Sigmoid colon (tissue), 7 donors: ENCODE measurements at places on chromosomes 6 and 20. TPM values are rescaled to one million over a fixed set of nuclear protein-coding genes. Genes with fewer than 3 reads are reported as not detected.

DNA sequence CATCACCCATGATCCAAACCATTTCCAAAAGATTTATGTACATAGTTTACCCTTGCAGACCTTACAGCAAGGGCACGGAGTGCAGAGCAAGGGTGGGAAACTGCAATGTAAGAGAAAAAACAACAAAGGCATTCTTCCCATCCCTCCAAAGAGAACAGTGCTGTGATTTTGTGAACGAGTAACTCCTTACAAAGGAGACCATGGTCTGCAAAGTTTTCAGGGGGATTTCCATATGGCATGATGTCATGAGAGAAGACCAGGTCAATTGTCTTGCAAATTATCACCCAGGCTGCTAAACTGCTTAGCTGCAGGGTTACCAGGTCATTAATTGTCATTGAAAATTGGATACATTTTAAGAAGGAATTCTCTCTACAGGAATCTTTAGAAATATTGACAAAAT is 58.3 kb downstream of the LAMP5 start:
- H3K36me3 ChIP-seq: no peaks in the 10 kb centered on the region
- no peaks in the 10 kb centered on the region for H3K4me1 ChIP-seq
- no peak for DNase-seq
- H3K4me3 ChIP-seq: no peak overlapping the region

DDX43 gene
- total RNA-seq: 1.4 TPM

NKX2-2 gene
- not detected for total RNA-seq

CDH4 gene
- not detected for total RNA-seq

SLC32A1 gene
- not detected for total RNA-seq

DNA sequence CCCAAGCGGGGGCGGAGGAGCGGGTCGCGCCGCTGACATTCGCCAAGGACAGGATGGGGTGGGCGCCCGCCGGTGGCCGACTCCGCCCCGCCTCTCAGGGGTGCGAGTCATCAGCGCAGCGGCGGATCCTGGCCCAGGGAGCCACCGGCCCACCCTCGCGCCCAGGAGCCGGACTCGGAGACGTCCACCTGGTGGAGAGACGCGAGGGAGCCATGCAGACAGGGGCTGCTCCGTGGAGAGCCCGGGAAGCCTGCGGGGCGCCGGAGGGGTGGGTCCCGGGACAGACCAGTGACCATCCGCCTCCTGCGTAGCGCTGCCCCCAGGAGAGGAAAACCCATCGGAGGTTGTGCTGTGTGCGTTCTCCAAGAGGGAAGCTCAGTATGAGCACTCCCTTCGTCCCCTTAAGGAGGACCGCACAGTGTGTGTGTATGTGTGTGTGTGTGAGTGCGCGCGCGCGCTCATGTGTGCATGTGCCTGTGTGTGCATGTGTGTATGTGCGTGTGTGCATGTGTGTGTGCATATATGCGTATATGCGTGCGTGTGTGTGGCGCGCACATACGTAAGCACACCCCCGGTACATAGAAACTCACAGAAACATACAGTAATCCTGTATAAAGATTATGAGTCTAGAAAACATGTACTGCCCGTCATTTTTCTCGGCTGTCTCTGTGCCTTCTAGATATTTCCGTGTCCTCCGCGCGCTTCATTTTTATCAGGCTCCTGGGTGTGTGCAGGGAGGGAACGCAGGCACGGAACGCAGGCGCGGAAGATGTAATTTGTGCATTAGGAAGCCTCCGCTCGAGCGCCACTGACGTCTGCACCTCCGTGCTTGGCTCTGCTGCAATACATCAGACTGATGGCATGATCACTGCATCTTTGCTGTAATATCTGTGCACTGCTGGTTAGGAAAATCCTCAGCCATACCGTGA is 158.9 kb downstream of the TBXT start:
- H3K4me1 ChIP-seq: peaks cover 53% of the 10 kb centered on the region
- no peaks in the 10 kb centered on the region for H3K36me3 ChIP-seq
- peak; percentile 90 for DNase-seq
- H3K27ac ChIP-seq: peak overlapping the region; percentile 32
- peak overlapping the region; percentile 21 for H3K4me3 ChIP-seq

DNA sequence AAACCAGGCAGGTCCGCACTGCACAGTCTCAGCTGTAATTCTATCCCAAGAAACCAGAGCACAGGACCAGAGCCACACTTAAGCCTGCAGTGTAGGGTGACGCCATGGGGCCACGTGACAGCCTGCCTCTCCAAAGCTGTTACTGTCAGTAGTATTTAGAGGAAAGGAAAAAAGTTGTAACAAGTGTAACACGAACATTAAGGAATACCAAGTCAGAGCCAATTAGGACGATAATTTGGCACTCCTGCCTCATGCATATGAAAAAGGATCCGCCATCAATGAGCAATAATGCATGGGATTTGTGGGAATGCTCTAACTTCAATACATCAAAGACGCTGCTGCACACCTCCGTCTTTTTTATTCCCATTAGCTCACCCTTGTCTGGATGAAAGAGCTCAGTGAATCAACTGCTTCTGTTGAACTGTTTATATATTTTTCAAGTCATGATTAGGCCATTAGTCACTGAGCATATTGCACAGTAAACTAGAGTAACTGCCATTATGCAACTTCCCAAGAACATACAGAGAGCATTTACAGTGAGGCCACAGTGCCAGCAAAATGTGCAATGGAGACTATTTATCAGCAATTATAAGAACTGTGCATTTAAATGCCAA is 79.9 kb downstream of the ATXN1 start:
- H3K4me1 ChIP-seq: no peaks in the 10 kb centered on the region
- no peak for DNase-seq
- H3K27ac ChIP-seq: no peak overlapping the region
- no peaks in the 10 kb centered on the region for H3K36me3 ChIP-seq
- no peaks in the 10 kb centered on the region for H3K27me3 ChIP-seq

DNA sequence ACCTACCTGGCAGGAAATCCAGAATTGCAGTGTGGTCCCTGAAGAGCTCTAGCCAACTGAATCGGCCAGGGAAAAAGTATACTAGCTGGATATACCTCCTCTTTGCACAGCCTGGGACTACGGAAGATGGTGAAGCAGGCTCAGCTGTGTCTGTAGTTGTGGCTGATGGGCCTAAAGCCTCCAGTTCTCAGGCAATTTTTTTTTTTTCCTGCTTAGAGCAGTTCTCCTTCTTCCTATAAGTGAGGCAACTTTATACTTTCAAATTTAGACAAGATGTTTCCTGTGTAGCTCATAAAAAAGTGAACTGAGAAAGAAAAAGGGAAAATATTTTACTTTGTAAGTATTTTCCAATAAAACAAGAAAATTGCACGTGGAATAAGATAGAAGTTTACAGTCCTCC is 172.9 kb downstream of the CARMIL1 start:
- no peak overlapping the region for H3K4me3 ChIP-seq
- H3K27ac ChIP-seq: no peak overlapping the region
- H3K27me3 ChIP-seq: no peaks in the 10 kb centered on the region
- DNase-seq: no peak

GRCh38 chr6:30136570-30137286 is 788 bp downstream of the TRIM40 start:
- no peak overlapping the region for H3K27ac ChIP-seq
- H3K36me3 ChIP-seq: no peaks in the 10 kb centered on the region
- DNase-seq: no peak

GRCh38 chr20:58710481-58711265 is 18.1 kb downstream of the NPEPL1 start:
- H3K27me3 ChIP-seq: no peaks in the 10 kb centered on the region
- no peak overlapping the region for H3K27ac ChIP-seq
- H3K36me3 ChIP-seq: no peaks in the 10 kb centered on the region
- H3K4me1 ChIP-seq: no peaks in the 10 kb centered on the region

DNA sequence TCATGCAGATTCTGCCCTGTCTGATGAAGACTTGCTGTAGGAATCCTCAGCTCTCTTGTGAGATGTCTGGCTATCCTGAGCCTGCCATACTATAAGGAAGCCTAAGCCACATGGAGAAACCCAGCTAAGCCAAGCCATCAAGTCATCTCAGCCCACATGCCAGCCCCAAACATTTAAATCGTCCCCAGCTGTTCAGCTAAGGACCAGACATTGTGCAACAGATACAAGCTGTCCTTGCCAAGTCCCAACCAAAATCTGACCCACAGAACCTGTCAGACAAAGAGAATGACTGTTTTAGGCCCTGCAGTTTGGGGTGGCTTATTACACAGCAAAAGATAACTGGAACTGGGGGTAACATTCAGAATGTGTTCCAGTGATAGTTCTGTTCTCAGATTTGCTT is 36.8 kb upstream of the FOXC1 start:
- DNase-seq: no peak
- no peak overlapping the region for H3K27ac ChIP-seq
- H3K36me3 ChIP-seq: no peaks in the 10 kb centered on the region
- peaks cover 6% of the 10 kb centered on the region for H3K4me1 ChIP-seq
- H3K4me3 ChIP-seq: no peak overlapping the region

MCCD1 gene
- not detected for total RNA-seq

OR2H2 gene
- not detected for total RNA-seq

GRCh38 chr6:87731818-87732661 is 30.0 kb upstream of the AKIRIN2 start:
- H3K36me3 ChIP-seq: no peaks in the 10 kb centered on the region
- H3K4me3 ChIP-seq: no peak overlapping the region
- DNase-seq: peak; percentile 96

PRPH2 gene
- total RNA-seq: 0.71 TPM

- no peak overlapping the region for H3K27ac ChIP-seq
- H3K4me1 ChIP-seq: peaks cover 20% of the 10 kb centered on the region
- H3K27me3 ChIP-seq: no peaks in the 10 kb centered on the region
These were observed 214.3 kb upstream of the LAMP5 start for GRCh38 chr20:9300080-9300479.

DNA sequence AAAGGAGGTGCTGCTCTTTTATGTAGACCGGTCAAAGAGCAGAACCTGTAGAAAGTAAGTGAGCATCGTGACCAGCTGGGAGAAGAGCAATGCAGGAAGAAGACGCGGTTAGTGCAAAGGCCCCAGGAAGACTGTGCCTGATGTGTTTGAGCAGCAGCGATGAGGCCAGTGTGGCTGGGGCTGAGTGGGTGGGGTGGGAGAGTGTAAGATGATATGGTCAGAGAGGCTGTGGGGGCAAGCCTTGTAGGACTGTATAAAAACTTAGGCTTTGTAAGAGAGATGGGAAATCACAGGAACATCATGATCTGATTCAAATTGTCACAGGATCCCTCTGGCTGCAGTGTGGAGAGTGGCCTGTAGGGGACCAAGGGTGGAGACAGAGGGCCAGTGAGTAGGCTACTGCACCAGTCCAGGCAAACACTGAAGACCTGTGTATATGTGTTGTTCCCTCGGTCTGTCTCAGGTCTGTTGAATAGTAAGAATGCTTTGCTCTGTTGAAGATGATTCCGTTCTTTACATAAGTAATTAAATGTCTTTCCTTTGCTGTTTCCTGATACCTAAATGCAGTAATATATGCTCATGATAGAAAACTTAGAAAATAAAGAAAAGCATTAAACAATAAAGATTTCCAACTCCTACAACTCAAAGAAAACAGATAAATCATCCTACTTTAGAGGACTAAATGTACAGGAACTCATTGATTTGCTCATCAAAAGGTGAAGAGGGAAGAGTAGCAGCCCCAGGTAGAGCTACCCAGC is 23.6 kb upstream of the WFDC2 start:
- peaks cover 34% of the 10 kb centered on the region for H3K4me1 ChIP-seq
- peak overlapping the region; percentile 95 for H3K27ac ChIP-seq
- H3K4me3 ChIP-seq: peak overlapping the region; percentile 38
- DNase-seq: no peak
- no peaks in the 10 kb centered on the region for H3K27me3 ChIP-seq

GRCh38 chr20:23870461-23870860 is 9.1 kb downstream of the CST5 start:
- no peak overlapping the region for H3K4me3 ChIP-seq
- H3K27ac ChIP-seq: no peak overlapping the region
- H3K36me3 ChIP-seq: no peaks in the 10 kb centered on the region
- peaks cover 19% of the 10 kb centered on the region for H3K4me1 ChIP-seq
- no peaks in the 10 kb centered on the region for H3K27me3 ChIP-seq
- DNase-seq: no peak

DNA sequence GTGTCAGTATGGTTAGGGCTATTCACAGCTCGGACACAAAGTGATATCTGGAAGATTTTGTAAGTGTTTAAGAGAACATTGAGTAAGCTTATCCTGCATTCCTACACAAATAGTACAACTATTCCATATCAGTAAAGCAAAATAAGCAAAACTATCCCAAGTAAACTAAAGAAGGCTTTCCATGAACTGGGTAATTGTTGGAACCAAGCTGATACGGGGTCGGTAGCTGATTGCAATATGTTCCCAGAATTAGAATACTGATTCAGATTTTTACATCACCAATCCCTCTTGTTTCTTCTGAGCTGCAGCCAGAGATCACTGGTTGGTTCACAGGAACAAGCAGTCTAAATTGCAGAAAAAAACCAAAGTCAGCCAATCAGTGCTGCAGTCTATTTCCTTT is 54.1 kb downstream of the CDS2 start:
- H3K27ac ChIP-seq: no peak overlapping the region
- H3K36me3 ChIP-seq: peaks cover 81% of the 10 kb centered on the region
- DNase-seq: no peak
- H3K4me3 ChIP-seq: no peak overlapping the region

SPAG4 gene
- 10.5 TPM for total RNA-seq

MUC21 gene
- total RNA-seq: not detected

- H3K27ac ChIP-seq: no peak overlapping the region
- no peak overlapping the region for H3K4me3 ChIP-seq
- no peak for DNase-seq
- no peaks in the 10 kb centered on the region for H3K27me3 ChIP-seq
- no peaks in the 10 kb centered on the region for H3K36me3 ChIP-seq
These were observed 3.6 kb downstream of the MAP3K7 start for GRCh38 chr6:90583179-90583835.

DNA sequence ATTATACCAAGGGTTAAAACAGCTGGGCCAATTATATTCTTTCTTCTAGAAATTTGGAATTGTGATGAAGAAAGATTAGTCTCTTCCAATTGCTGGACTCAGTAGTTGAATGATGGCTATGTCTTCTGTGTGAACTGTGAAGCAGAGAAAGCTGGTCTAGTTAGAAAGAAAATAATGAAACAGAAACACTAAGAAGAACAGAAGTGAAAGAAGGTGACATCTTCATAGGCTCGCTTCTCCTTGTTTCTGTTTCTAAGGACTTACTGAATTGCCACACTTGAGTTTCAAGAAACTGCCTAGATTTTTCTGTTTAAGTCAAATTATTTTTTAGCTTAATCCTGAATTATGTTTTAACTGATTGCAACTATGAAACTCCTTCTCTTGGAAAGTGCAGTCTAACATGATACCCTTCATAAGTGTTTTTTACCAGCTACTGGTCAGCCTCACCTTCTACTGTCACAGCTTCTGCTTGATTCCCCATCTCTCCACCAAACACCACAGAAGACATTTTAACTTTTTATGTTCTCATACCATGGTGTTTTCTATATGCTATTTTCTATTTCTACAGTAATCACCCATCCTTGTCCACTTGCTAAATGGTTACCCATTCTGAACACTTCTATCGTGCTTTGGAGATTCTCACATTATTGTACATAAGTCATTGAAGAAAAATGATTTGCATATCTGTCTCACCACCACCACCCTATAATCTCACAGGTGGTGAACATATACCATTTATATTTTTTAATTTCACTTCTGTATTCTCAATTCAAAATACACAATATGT is 268.8 kb downstream of the GRIK2 start:
- no peaks in the 10 kb centered on the region for H3K27me3 ChIP-seq
- no peaks in the 10 kb centered on the region for H3K36me3 ChIP-seq
- no peak overlapping the region for H3K4me3 ChIP-seq
- no peak for DNase-seq

RALGAPB gene
- total RNA-seq: 29.6 TPM

GRCh38 chr6:125887372-125887771 is 69.2 kb upstream of the HINT3 start:
- H3K4me1 ChIP-seq: no peaks in the 10 kb centered on the region
- H3K36me3 ChIP-seq: no peaks in the 10 kb centered on the region
- no peaks in the 10 kb centered on the region for H3K27me3 ChIP-seq
- no peak overlapping the region for H3K4me3 ChIP-seq

PRR18 gene
- total RNA-seq: not detected
